ENCODE measurements at places on chromosomes 6 and 20.

DNA sequence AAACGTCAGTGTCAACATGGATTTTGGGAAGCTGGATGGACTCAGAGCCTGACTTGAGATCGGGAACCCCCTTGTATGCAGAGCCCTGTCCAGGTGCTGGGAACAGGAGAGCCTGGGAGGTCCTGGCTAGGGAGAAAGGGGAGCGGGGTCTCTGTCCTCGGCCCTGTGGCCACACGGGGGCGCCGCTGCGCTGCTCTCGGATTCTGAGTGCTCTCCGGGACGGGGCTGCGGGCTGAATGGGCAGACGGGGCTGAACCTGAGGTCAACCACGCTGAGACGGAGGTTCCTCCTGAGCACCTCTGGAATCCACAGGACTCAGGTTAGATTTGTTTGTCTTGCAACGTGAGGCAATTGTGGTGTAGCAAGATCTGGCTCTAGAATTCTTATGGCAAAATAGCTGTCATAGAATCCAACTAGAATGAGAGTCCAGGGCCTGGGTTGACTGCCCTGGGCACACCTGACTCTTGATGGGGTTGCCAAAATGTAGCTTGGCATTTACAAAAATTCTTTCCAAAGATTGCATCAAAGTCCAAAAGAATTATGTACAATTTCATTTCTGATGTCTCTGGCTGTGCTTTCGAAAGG is 20.6 kb upstream of the HLA-F start:
- DNase-seq: peak; percentile 43

GRCh38 chr6:105985816-105986632 is 100.1 kb upstream of the PRDM1 start:
- no peak for DNase-seq

GRCh38 chr6:34606477-34607265 is 50.5 kb upstream of the SPDEF start:
- DNase-seq: no peak

DNA sequence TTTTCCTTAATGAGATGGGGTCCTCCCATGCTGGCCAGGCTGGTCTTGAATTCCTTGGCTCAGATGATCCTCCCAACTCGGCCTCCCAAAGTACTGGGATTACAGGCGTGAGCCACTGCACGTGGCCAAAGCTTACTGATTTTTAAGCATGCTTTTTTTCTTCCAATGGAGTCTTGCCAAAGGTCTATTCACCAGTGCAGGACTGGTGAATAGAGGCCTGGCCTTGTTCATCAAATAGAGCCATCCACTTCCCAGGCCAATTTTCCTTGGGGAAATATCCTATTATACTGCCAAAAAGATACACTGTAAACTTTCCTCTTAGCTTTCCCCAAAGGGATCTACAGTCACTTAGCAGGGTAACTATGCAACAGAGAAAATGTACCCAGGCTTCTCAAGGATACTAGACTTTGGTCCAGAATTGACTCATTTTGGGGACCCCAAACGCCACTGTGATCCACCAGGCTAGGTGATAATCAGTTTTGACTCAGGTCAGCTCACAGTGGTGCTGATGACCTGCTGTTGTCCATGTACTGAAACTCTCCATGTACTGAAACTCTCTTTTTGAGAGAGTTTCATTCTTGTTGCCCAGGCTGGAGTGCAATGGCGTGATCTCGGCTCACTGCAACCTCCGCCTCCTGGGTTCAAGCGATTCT is 91.8 kb downstream of the REPS1 start:
- DNase-seq: no peak

GRCh38 chr6:46420921-46421638 is 70.2 kb downstream of the RCAN2 start:
- no peak for DNase-seq

DNA sequence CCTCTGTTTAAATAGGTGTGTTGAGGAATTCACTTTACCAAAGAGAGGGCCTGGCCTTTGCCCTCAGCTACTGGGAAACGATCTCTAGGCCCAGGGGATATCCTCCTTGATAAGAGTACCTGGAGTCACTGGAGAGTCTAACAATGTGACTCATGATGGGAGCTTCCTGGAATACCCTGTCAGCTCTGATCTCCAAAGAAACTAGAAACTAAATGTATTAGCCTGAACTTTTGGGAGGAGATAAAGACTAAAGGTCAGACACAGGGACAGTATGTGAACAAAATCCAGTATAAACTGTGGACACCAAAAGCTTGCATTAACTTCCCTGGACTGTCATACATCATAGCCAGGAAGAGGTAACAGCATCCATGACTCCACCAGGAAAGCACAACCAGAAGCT is 148.5 kb downstream of the RNGTT start:
- no peak for DNase-seq

DNA sequence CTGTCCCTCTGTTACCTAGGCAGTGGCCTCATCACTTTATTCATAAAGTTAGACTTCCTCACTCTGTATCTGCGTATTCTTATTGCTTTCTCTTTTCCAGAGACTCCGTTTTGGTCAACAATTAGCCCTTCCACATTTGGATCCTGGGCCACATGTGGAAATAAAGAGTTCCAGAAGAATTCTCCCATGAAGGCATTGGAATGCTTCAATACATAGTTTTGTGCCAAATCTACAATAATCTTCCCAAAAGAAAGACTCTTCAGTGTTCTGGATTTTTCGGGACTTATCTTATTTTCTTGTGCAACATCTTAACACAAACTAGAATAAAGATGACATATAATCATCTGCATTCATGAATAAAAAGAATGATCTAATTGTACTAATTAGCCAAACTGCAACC is 187.7 kb upstream of the BMP2 start:
- no peak for DNase-seq

GRCh38 chr6:781350-781961 is 88.5 kb upstream of the EXOC2 start:
- DNase-seq: no peak

- DNase-seq: no peak
Observed at GRCh38 chr20:37879843-37880242, 23.1 kb upstream of the VSTM2L start.

GRCh38 chr20:3730803-3731672 is 1.4 kb upstream of the HSPA12B start:
- no peak for DNase-seq

DNA sequence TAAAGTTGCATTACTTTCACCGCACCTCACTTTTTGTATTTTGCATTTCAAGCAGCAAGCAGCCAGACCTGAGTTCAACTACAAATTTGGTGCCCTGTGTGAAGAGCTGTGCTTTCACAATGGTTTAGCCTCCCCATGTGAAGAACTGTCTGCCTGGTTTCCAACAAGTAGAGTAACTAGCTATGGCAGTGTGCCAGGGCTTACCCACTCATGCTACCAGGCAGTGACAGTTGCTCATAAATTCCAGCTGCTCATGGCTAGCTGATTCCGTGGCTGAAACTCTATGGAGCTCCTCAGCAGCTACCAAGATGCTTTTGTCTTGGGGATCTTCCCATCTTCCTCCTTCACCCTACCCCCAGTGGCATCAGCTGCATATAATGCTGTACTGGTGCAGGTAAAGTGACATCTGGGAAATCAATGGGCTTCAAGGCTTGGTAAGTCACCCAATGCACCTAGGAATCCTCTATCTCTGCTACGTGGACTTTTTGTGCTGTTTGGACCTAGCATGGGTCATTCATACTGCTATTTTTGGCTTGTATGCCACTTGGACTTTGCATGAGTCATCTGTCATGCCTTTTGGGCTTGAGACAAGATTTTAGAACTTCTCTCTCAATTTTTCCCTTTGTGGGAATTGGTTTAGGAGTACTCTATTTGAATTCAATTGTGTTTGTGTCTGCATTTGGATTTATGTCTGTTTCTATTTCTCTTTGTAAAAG is 176.5 kb upstream of the GJE1 start:
- peak; percentile 80 for DNase-seq

DNA sequence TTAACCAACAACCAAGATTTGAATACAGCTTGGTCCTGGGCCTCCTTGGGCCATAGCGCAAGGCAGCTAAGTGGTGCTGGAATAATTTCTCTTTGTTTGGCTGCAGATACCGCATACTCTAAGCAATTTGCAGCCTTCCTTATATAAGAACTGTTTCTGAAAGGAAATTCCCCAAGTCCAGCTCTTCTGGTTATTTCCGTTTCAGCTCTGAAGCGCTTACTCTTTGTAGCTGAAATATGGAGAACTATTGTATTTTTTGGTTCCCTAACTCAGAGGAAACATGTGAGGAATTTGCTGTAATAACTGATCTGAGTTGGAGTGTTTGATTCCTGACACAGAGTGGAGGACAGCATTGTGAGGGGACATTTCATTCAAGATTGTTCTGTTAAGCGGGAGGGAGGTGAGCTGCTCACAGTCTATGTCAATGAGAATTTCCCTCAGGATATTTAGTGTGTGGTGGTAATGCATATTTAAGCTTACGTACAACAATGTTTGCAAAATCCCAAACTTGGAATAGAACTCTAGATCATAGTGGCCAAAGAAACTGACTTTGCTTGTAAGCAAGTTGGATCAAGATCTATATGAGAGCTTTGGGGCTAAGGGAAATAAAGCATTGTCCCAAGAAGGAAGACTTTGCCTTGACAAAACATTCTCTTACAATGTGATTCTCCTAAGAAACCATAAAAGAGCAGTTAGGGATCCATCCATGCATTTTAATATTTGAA is 576.6 kb upstream of the FLRT3 start:
- DNase-seq: no peak

DNA sequence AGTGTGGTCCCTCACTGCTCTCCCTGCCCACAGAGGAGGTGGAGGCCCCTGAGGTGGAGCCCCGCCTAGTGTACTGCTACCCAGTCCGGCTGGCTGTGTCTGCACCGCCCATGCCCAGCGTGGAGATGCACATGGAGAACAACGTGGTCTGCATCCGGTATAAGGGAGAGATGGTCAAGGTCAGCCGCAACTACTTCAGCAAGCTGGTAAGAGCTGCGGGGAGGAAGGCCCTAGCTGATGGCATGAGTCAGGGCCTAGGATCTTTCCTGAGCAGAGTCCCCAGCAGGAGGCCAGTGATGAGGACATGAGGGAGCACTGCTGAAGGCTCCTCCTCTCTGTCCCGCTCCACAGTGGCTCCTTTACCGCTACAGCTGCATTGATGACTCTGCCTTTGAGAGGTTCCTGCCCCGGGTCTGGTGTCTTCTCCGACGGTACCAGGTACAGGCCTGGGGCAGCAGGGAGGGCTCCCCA is 11.2 kb downstream of the PCIF1 start:
- no peak for DNase-seq

- no peak for DNase-seq
Observed at GRCh38 chr6:34970488-34970887, 81.4 kb downstream of the ANKS1A start.

DNA sequence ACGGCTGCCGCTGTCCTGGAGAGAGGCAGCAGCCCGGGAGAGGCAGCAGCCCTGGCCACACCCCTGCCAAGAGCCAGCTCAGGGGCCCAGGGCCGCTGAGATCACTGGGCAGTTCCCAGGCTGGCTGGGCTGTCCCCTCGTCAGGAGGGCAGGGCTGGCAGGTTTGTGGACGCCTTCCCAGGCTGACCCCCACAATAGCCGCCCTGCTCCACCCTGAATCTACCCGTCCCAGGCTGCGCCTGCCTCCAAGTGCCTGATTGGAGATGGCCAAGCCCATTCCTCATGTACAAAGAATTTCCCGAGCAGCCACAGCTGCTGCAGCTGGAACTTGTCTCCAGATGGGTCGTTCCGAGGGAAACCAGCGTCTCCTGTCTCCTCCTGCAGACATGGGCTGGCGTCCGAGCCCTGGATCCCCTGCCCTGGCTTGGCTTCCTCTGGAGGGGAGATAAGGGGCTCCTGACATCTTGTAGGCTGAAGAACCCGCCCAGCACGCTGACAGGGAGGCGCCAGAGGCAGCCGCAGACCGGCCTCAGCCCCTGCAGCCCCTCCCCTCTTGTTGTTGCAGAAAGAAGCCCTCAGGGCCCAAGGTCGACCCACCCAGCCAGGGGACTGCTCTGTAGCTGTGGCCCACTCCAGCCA is 9.4 kb upstream of the GATA5 start:
- DNase-seq: no peak

DNA sequence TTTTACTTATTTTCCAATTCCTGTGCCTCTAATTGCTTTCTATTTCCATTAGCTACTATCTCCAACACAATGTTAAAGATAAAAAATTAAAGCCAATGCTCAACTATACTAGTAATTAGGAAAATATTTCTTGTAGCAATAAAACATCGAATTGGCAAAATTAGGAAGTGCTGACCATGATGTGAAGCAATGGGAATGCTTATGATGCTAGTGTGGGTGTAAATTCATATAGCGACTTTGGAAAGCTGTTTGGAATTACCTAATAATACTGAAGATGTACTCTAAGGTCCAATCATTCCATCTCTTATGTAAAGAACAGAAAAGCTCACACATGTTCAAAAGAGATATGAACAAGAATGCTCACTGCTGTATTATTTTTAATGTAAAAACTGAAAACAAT is 78.2 kb downstream of the UBE3D start:
- no peak for DNase-seq

- DNase-seq: no peak
Observed at GRCh38 chr20:54048481-54048880, 21.9 kb downstream of the BCAS1 start.

DNA sequence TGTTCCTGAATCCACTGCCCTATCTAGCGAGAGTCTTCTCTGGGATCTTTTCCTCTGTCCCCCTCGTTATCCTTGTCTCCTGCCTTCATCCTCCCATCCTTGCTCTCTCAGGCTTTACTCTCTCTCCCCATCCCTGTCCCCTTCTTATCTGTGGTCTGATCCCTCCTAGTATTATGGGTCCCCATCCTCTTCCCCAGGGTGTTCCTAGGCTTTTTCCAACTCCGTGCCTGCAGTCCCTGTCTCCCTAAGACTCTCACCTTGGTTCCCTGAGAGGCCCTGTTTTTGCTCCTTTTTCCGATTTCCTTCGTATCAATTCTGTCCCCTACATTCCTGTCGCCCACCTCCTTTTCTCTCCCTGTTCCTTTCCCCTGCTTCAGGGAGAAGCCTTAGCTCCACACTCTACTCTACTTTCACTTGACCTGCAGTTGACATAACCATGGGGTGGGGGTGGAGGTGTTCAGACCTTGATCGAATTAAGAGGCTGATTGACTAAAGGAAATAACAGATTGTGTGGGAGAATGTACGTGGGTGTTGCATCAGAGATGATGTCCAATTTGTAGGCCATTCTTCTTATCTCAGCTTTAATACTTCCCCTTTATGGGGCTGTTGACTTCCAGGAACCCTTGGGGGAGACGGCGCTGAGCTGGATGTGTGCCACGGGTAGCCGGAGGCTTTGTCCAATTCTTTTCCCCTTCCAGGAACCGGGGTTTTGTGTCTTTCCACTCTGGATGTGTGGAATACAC is 905 bp downstream of the PPARD start:
- DNase-seq: peak; percentile 51

- no peak for DNase-seq
Observed at GRCh38 chr6:63434943-63435342, 115.2 kb upstream of the LGSN start.

- DNase-seq: peak; percentile 22
Observed at GRCh38 chr6:23533944-23534343, 592.1 kb upstream of the NRSN1 start.

DNA sequence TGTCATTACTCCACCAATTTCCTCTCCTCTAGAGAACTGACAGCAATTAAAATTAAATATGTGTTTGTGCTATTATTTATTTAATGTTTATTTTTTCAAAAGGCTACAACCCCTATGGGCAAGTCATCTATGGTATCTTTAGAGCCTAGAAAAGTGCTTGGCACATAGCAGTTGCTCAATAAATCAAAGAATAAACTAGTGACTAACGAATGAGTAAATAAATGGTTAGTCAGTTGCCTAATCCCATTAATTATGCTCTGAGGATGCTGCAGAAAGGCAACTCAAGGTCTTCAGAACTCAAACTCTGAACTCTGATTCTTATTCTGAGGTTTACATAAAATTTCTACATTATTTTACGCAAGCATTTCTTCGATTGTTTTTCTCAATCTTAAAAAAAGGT is 193.0 kb upstream of the TSHZ2 start:
- no peak for DNase-seq

- DNase-seq: no peak
Observed at GRCh38 chr6:38182426-38182825, 362.9 kb downstream of the ZFAND3 start.
